A549 treated with CpdA at 1 μM for 4 hours (cell line): ENCODE measurements at places on chromosomes 12 and 14. TPM values are rescaled to one million over a fixed set of nuclear protein-coding genes. Genes with fewer than 3 reads are reported as not detected.

Gene CD69
- not detected in 5 replicates for total RNA-seq

Gene KRT79
- total RNA-seq, result 0.09 to 0.22 TPM (median 0.16 TPM) in 4 of 5 replicates, not detected in the other

Gene KRT85
- not detected in 5 replicates for total RNA-seq

Gene KRT6C
- not detected in 5 replicates for total RNA-seq

Gene IFT81
- 14.3 to 27.1 TPM (median 20.1 TPM) in 5 replicates for total RNA-seq

Gene PIANP
- total RNA-seq, result 0.43 to 1.0 TPM (median 0.87 TPM) in 5 replicates

Gene SERPINA12
- not detected in 5 replicates for total RNA-seq

Gene DBX2
- total RNA-seq, result not detected in 5 replicates

Gene EFS
- not detected in 5 replicates for total RNA-seq

Gene GRIN2B
- total RNA-seq, result 3.8 to 4.9 TPM (median 4.6 TPM) in 5 replicates

Gene BCL7A
- 9.9 to 13.0 TPM (median 11.4 TPM) in 5 replicates for total RNA-seq

Gene DTX3
- 14.4 to 21.2 TPM (median 18.1 TPM) in 5 replicates for total RNA-seq

Gene SOS2
- 8.9 to 14.2 TPM (median 11.1 TPM) in 5 replicates for total RNA-seq

Gene SOCS2
- 23.4 to 30.0 TPM (median 26.5 TPM) in 5 replicates for total RNA-seq

Gene RFX4
- not detected in 5 replicates for total RNA-seq

Gene FAM181A
- not detected in 5 replicates for total RNA-seq

Gene MSRB3
- total RNA-seq, result 21.1 to 24.6 TPM (median 23.2 TPM) in 5 replicates

Gene PLA2G1B
- not detected in 5 replicates for total RNA-seq

Gene LRIG3
- 4.5 to 7.2 TPM (median 6.2 TPM) in 5 replicates for total RNA-seq
